ENCODE measurements at places on chromosomes 2 and 18.

GRCh38 chr2:119879502-119879901, 119.8 kb downstream of the PTPN4 start:
- no peak for DNase-seq

- DNase-seq, result no peak
These were observed 373.8 kb upstream of the SYT4 start for GRCh38 chr18:43651057-43651456.

- no peak for DNase-seq
These were observed 3.2 kb downstream of the UBXN4 start for GRCh38 chr2:135744760-135745314.

GRCh38 chr2:145692971-145693478, 1173.1 kb upstream of the ZEB2 start:
- DNase-seq, result no peak

DNA sequence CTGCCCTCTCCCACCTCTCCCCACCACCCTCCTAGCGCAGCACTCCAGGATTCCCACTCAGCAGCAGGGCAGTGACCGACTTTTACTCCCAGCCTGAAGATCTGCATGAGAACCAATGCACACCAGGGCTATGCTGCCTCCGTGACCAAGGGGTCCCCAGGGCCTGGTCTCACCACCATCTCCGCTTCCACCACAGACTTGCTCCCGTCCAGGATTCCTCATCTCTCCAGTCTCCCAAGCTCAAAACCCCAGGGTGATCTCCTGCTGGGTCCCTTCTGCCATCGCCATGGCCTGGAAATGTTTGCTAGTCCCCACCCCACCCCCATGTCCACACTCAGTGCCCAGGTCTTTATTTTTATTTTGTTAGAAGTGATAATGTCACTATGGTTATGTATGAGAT, 2.1 kb upstream of the CIDEA start:
- DNase-seq, result no peak

DNA sequence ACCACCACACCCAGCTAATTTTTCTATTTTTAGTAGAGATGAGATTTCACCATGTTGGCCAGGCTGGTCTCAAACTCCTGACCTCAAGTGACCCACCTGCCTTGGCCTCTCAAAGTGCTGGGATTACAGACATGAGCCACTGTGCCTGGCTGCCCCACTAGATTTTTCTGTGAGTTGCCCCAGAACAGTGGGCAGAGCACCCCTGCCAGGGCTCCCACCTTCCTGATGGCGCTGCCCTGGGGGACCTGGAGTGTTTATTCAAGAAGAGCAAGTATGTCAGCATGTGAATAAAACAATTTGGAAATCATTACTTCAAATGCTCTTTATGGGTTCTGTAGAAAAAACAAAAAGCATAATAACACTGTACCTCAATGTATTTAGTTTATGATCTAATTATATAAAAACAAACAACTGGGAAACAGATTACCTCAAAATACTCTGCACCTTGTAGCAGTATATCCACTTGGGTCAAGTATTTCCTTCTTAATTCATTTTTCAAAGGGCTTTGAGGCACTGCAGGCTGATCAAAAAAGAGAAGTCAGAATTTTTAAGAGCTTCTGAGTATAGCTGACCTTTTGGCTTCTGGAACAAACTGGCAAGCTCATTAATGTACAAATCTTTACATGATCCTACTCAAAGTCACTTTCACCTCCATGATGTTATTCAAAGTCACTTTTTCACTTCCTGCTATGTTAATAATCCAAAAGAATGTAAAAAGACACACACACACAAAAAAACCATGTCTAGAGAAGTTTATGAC, 8.9 kb downstream of the HJURP start:
- no peak for DNase-seq

DNA sequence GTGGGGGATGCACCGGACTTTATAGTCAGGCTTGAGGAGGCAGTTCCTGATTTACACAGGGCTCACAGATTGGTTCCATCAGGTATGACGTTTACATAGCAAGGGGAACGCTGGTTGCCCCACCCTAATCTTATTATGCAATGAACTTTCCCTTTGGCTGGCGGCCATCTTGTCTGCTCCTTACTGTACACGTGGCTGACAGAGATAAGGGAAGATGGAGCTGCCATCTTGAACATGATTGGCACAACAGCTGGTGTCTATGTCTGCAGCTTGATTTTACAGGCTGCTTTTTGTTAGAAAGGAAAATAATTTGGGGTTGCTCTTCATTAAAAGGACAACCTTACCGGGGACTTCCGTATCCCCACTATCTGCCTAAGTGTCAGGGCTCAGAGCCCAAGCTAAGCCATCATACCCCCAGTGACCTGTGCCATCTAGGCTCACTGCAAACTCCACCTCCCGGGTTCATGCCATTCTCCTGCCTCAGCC, 33.5 kb upstream of the ATG16L1 start:
- no peak for DNase-seq

DNA sequence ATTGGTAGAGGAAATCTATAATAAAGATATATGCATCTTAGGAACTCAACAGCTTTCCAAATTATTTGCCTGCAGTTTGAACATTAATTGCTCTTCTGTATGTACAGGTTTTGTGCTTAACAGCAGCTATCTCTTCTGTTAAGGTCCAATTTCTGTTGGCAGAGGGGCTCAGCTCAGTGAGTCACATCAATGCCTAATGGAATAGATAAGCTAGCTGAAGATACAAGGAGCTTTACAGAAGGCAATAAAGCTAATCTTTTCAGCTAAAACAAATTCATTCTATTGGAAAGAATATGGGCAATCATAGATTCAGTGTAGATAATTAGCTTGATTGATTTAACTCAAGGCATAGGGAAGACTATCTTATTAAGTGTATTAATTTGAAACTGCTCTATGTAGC, 58.4 kb upstream of the UNC80 start:
- DNase-seq, result no peak

GRCh38 chr2:212117926-212118325, 420.7 kb downstream of the ERBB4 start:
- DNase-seq, result no peak

- no peak for DNase-seq
These were observed 61.0 kb upstream of the TAF1B start for GRCh38 chr2:9782197-9782719.

- no peak for DNase-seq
These were observed 35.3 kb upstream of the GULP1 start for GRCh38 chr2:188256420-188256819.

DNA sequence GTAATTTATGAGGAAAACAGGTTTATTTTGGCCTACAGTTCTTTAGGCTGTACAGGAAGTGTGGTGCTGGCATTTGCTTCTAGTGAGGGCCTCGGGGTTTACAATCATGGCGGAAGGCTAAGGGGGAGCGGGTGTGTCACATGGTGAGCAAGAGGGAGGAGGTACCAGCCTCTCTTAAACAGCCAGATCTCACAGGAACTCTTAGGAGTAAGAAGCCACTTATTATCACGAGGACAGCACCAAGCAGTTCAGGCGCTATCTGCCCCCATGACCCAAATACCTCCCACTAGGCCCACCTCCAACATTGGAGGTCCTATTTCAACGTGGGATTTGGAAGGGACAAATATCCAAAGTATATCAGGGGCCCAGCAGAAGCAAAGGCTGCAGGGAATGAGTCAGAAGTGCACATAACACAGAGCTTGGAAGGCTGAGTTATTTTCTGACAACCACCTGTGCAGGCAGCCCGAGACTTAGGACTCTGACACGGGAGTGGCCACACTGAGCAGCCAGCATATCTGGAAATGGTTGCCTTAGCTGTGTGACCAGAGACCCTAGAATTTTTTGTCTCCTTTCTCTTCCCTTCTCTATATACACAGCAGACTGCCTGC, 170.9 kb downstream of the PRPF40A start:
- no peak for DNase-seq

DNA sequence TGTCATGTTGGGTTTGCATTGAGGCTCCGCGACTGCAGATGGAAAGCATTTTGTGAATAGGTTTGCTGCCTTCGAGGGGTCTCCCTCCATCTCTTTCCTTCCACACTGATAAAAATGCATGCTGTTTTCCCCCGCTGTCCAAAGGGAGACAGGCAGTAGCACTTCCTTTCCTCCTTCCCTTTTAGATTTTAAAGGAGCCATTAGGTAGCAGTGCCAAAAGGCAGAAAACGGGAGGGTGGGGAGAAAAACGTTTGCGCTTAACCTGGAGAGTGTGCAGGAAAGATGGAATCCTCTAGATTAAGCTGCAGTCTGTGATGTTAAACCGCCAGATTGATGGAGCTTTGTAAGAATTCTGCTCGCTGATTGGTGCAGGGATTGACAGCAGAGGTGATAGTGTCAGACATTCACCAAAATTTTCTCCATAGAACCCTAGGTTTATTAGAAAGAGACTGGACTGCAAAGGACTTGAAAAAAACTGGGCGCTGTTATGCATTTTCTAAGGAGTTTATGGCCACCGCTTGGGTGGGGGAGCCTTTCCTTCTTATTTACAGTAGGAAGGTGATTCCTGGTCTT, 688 bp downstream of the MAPRE2 start:
- DNase-seq, result no peak

- DNase-seq, result no peak
These were observed 814.5 kb upstream of the RAB6C start for GRCh38 chr2:129165006-129165405.

DNA sequence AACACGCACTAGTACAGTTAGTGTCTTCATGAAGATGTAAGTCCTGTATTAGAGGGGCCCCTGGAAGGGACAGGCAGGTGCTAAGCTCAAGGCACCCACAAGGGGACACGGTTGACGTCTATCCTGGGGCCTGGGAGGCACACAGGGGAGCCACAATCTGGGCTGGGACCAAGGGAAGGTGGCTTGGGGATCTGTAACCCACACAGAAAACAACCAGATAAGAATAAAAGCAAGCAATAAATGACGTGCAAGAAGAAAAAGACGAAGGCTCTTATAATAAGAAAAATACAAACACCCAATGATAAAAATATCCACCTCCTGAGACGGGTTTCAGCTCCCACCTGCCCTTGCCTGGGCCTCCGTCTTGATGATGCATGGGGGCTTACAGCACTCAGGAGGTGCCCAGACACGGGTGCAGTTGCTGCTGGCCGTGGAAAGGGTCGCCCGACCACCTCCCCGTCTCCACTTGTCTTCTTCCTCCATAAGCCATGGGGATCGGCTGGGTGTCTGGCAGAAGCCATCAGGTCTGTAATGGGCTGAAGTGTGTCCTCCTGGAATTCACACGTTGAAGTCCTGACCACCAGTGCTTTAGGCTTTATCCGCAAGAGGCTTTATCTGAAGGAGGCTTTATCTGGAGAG, 73.9 kb downstream of the TWIST2 start:
- DNase-seq, result no peak

DNA sequence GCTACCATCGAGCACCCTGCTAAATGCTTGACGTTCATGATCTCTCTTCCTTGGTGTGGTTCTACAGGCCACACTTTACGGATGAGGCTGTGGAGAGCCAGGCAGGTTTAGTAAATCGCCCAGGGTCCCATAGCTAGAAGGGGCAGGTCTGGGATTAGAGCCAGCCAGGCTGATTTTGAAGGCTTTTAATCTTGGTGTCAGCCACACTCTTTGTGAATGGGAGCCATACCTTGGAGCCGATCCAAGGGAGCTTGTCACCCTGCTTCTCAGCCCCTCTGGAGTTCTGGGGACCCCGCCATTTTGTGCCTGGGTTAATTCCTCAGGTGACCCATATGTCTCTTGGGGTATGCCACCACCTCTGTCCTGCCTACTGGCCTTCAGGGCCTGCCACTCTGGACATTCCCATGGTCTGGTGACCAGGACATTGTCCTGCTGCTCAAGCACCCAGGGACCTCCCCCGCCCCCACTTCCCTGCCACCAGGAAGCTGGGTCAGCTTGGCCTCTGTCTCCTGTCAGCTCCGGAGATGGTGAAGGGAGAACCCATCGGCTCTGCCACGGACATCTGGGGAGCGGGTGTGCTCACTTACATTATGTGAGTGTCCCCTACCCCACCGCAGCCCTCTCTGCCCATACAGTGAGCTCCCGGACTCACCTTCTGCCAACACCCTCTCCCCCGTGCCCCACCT, 7.3 kb upstream of the GMPPA start:
- no peak for DNase-seq

DNA sequence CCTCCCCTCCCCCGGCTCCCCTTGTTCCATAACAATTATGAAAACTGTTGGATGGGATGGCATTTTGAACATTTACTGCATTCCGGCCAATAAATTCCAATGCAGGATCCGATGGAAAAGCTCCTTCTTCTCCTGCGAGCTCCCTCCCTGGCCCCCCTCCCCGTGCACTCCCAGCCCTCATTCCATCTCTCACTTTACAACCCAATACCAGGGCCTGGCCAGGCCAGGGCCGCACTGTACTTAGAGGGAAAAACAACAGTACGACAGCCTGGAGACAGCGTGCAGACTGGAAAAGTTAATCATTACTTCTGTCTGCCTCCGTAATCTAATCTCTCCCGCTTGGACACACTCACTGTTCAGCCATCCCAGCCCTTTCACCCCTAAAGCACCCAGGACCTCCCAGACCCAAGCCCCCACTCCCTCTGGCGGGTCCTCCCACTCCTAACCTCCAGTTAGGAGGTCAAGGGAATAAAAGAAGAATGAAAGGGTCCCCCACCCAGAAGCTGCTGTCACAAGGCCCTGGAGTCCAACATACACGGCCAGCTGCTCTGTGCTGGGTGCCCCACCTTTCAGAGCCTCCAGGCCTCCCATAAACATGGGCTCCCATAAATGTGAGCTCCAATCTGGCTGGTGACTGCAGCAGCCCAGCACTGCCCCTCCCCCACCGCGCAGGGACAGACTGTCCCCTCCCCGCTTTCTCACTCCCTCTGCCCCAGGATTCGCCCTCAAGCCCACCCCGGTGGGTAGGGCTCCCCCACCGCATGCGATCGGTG, 20.6 kb downstream of the SMAD7 start:
- no peak for DNase-seq

GRCh38 chr2:59604123-59604522, 949.3 kb downstream of the BCL11A start:
- no peak for DNase-seq

DNA sequence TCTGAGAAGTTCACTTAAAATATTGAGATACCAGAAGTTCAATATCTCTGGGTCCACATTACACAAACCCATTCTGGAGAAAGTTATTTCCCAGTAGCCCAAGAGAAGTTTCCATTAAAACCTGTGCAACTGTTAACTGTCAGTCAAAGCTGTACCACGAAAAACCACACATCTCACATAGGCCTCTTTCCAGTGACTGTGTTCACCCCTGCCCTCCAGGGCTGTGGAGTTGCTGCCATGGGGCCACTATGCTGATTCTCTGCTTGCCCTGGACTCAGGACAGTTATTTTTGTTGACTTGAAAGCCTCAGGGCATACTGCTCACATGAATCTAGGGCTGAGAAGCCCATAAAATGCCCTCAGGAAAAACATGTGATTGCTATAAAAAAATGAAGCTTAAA, 153.8 kb downstream of the PIEZO2 start:
- no peak for DNase-seq

GRCh38 chr2:236171680-236172254, 3.6 kb upstream of the GBX2 start:
- no peak for DNase-seq

GRCh38 chr2:43262951-43263350, 36.5 kb upstream of the ZFP36L2 start:
- DNase-seq, result no peak

DNA sequence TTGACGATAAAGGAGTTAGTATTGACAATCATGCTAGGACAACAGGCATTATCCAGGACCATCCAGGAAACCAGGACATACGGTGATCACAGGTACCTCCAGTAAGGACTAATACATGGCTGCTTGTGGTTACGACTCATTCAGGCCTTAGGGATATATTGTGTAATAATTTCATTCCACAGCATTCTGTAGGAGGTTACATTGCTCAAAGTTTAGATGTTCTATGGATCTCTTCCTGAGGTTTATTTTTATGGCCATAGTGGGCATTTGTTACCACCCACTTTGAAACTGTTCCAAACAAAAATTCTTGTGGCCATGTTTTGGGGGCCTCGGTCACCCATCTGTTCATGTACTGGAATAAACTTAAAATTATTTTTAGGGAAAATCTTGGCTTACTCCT, 431.6 kb downstream of the METTL4 start:
- DNase-seq, result no peak
